HCT116 (cell line): ENCODE measurements at places on chromosomes 12 and 14. TPM values are rescaled to one million over a fixed set of nuclear protein-coding genes. Genes with fewer than 3 reads are reported as not detected.

DNA sequence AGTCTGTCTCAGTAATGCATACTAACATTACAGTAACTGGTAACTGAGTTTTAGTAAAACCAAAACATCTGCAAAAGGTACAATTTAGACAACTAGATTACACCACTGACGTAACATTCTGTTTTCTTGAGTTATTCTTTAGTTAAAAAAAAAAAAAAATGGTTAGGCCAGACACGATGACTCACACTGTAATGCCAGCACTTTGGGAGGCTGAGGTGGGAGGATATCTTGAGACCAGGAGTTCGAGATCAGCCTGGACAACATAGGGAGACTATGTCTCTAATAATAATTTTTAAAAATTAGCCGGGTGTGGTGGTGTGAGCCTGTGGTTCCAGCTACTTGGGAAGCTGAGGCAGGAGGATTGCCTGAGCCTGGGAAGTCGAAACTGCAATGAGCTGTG lies 34.1 kb downstream of the AP5M1 start:
- no peak for DNase-seq
- no peaks in the 10 kb centered on the region for H3K27me3 ChIP-seq
- no peak overlapping the region for H3K27ac ChIP-seq
- H3K36me3 ChIP-seq, result no peaks in the 10 kb centered on the region

DNA sequence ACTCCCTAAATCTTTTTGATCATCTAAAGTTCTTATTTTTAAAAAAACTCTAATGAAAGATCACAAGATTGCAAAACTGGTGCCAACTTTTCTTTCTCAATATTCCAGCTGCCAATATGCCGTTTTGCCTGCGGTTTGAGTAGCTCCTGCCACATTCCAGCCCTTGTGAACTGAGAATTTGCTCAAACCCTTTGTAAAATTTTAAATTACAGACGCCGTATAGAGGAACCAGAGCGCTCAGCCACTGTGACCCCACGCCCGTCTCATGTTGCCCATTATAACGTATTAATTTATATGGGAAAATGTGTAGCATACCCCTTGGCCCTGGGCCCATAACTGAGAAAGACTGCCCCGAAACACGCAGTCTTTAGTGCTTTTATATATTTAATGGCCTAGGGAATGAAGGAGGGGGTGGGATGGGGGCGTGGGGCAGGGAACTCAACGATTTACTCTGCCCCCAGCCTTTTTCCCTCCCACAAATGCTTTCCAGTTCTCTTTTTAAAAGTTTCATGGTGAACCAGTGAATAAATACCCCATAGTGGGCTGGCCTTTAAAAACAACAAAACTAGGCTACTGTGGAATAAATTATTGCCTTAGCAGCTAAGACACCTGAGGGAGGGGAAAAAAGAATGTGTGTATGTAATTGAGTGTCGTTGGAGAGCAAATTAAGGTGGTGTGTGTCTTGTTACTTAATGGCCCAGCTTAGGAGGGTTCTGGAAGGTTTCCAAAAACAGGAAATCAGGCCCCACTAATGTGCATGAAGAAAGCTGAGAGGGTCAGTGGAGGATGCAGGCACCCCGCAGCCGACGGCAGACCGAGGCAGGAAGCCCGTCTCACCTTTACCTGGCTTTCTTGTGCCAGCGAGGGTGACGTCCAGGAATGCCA lies 45.7 kb upstream of the RFLNA start:
- DNase-seq, result no peak
- H3K4me3 ChIP-seq, result no peak overlapping the region
- no peak overlapping the region for H3K27ac ChIP-seq
- no peaks in the 10 kb centered on the region for H3K4me1 ChIP-seq
- no peaks in the 10 kb centered on the region; the same call in 1 of the 2 replicates for H3K27me3 ChIP-seq
- H3K36me3 ChIP-seq, result no peaks in the 10 kb centered on the region

DNA sequence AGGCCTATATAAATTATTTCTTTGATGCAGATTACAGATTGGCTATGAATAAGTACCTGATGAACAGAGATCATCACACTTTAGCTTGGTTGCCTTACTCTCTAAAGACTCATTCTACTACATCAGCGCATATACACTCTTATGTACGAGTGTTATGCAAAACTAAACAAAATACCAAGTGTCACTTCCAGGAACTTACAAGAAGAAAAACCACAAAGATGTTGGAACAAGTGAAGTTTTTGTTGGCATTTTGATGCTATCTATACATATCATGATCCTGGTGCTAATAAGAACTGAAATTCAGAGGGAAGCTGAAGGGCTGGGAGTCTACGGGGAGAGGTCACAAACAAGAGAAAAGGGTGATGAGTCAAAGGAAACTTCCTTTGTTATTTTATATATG lies 47.9 kb upstream of the CERS5 start:
- no peak overlapping the region for H3K27ac ChIP-seq
- no peaks in the 10 kb centered on the region for H3K36me3 ChIP-seq
- no peak for DNase-seq
- H3K4me1 ChIP-seq, result peaks cover 37% of the 10 kb centered on the region
- H3K27me3 ChIP-seq, result no peaks in the 10 kb centered on the region

DNA sequence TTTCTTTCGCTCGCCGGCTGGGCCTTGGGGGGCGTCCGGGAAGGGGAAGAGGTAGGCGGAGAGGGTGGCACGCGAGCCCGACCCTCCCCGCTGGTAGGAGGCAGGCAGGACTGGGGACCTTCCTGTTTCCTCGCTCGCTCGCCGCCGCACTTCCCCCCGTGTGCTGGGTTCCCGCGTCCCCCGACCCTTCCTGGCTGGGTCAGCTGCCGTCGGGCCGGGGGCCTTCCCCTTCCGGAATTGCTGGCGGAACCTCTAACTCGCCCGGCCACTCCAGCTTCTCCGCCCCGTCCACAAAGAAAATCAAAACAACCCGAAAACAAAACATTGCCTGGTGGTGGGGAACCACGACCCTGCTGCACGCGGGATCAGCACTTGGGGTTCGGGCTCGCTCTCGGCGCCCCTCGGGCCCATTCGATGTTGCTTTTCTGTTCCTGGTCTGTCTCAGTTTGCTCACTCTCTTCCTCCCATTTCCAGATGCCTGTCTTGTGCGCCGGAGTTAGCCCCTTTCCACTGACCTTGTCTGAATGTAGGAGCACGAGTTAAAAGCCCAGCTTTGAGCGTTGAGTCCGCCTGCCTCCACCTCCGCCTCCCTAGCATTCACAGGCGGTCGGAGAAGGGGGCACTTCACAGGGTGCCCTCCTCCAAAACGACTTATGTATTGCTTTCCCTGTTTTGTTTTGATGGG lies 581 bp downstream of the PAPOLA start:
- peak overlapping the region; percentile 83 for H3K27ac ChIP-seq
- peak overlapping the region; percentile 97 for H3K4me3 ChIP-seq
- H3K4me1 ChIP-seq, result peaks cover 13% of the 10 kb centered on the region
- no peaks in the 10 kb centered on the region for H3K36me3 ChIP-seq
- H3K27me3 ChIP-seq, result no peaks in the 10 kb centered on the region

- no peak overlapping the region for H3K27ac ChIP-seq
- H3K4me3 ChIP-seq, result no peak overlapping the region
- H3K4me1 ChIP-seq, result no peaks in the 10 kb centered on the region
- DNase-seq, result no peak
- H3K36me3 ChIP-seq, result no peaks in the 10 kb centered on the region
These were observed 72.8 kb downstream of the C12orf42 start for GRCh38 chr12:103422746-103423515.

DNA sequence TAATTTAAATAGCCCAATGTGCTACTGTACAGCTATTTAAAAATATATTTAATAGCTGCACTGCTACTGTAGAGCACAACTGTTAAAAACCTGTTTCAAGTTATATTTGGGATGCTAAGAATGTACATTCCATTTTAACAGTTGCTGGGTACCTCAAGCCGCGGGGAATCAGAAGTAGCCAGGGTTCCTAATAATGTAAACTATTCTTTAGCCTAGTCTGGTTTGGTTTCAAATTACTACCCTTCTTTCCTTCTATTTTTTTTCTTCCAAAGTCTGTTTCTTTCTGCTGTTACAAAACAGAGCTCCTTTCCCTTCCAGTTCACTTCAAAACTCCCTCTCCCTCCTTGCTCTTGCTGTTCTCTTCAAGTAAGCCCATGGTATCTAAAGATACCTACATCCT lies 21.3 kb downstream of the SCAF11 start:
- no peak overlapping the region for H3K4me3 ChIP-seq
- no peaks in the 10 kb centered on the region for H3K27me3 ChIP-seq
- H3K4me1 ChIP-seq, result no peaks in the 10 kb centered on the region
- DNase-seq, result no peak
- no peak overlapping the region for H3K27ac ChIP-seq
- peaks cover 6% of the 10 kb centered on the region; the same call in 1 of the 2 replicates for H3K36me3 ChIP-seq

DNA sequence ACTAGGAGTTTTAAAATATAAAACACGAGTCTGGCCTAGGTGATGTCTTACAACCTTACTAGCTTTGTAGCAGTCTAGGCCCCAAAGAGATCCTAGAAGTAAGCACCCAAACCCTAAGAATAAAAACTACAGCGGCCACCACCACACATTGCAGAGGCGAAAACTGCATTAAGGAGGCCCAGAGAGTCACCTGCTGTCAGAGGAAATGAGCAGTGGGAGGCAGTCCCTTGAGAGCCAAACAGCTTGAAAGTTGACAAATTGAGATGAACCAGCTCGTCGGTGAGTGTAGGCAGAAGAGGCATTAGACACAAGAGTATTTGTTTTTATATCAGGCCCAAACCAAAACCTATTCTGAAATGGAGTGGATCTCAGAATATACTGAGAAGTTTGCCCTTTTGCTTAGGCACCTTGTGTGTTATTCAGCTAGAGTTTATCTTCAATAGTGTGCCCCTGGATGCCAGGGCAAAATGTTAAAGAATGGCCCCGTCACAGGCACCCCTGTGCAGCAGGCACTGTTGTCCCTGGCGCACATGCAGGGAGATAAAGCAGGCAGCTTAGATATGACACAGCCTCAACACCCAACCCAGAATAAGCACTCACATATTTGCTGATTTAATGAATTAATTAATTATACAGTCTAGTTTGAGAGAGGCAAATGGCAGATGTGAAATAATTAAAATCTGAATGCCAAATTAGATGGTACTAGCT lies 56.7 kb downstream of the TTC7B start:
- H3K4me1 ChIP-seq, result peaks cover 15% of the 10 kb centered on the region
- DNase-seq, result no peak
- H3K36me3 ChIP-seq, result no peaks in the 10 kb centered on the region

GLIPR1L1 gene
- total RNA-seq, result not detected

TBX5 gene
- 0.10 TPM for total RNA-seq

SIX6 gene
- total RNA-seq, result not detected

TAPBPL gene
- total RNA-seq, result 0.54 TPM
